HFFc6 (cell line): ENCODE measurements at places on chromosomes 4 and X. TPM values are rescaled to one million over a fixed set of nuclear protein-coding genes. Genes with fewer than 3 reads are reported as not detected.

GRCh38 chrX:127030016-127030748, 210.7 kb downstream of the PRR32 start:
- no peak for DNase-seq

- DNase-seq: peak; percentile 92
These were observed 27.8 kb downstream of the TCEAL1 start for GRCh38 chrX:103656617-103657016.

- no peak for DNase-seq
These were observed 28.5 kb downstream of the SLC25A4 start for GRCh38 chr4:185171373-185172071.

- no peak for DNase-seq
These were observed 181.7 kb upstream of the IGFBP7 start for GRCh38 chr4:57291911-57292310.

GRCh38 chr4:3301450-3302172, 8.8 kb downstream of the RGS12 start:
- DNase-seq: no peak

DNA sequence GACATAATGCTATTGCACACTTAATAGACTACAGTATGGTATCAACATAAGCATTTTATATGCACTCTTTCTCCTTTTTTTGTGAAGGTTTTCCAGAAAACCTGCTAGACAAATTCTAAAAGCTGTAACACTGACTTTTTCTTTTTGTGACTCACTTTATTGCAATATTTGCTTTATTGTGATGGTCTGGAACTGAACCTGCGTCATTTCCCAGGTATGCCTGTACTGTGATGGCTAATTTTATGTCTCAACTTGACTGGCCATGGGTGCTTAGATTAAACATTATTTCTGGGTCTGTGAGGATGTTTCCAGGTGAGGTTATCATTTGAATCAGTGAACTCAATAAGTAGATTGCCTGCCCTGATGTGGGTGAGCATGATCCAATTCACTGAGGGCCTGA, 35.5 kb upstream of the LAMP2 start:
- no peak for DNase-seq

DNA sequence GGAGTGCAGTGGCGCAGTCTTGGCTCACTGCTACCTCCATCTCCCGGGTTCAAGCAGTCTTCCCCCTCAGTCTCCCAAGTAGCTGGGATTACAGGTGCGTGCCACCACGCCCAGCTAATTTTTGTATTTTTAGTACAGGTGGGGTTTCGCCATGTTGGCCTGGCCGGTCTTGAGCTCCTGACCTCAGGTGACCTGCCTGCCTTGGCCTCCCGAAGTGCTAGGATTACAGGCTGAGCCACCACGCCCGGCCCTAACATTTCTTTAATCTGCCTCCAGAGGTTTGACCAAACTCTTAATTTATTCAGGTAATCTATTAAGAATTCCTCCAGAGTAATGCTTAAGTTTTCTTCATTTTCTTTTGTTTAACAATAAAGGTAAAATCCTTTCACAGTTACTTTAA, 171.0 kb downstream of the RAPGEF2 start:
- DNase-seq: no peak

- peak; percentile 40 for DNase-seq
These were observed at the start of gene C4orf51 for GRCh38 chr4:145679991-145680455. TSS of gene C4orf51 (plus strand) at chr4:145680146. CDS start at chr4:145680204, 58 bp downstream.

GRCh38 chr4:6926681-6927478, 17.3 kb downstream of the TBC1D14 start:
- no peak for DNase-seq

GRCh38 chrX:154819771-154820341, 14.6 kb upstream of the MPP1 start:
- no peak for DNase-seq

GRCh38 chr4:67744561-67745283, 9.5 kb downstream of the GNRHR start:
- peak; percentile 41 for DNase-seq

- peak; percentile 25 for DNase-seq
These were observed 109.1 kb downstream of the PTTG2 start for GRCh38 chr4:38069271-38069760.

The CSAG3 gene
- total RNA-seq: not detected in 3 replicates

The KCNE5 gene
- total RNA-seq: 0.37 to 0.72 TPM (median 0.64 TPM) in 3 replicates

The PCDH18 gene
- 39.2 to 57.6 TPM (median 50.7 TPM) in 3 replicates for total RNA-seq

The PABPC1L2B gene
- not detected in 3 replicates for total RNA-seq

The ARL13A gene
- not detected in 2 replicates for total RNA-seq

The CTAG1A gene
- total RNA-seq: not detected in 3 replicates

The PI4K2B gene
- 27.7 to 33.1 TPM (median 29.2 TPM) in 3 replicates for total RNA-seq

The UVSSA gene
- 8.6 to 9.0 TPM (median 8.7 TPM) in 3 replicates for total RNA-seq

The NPY1R gene
- total RNA-seq: not detected in 2 replicates
